ENCODE measurements at places on chromosomes 12 and 14. TPM values are rescaled to one million over a fixed set of nuclear protein-coding genes. Genes with fewer than 3 reads are reported as not detected.

GLI1 gene
- total RNA-seq = not detected

RAB35 gene
- total RNA-seq = 30.9 TPM

ADAMTS20 gene
- not detected for total RNA-seq

TMEM119 gene
- not detected for total RNA-seq

CIROP gene
- total RNA-seq = not detected

DNA sequence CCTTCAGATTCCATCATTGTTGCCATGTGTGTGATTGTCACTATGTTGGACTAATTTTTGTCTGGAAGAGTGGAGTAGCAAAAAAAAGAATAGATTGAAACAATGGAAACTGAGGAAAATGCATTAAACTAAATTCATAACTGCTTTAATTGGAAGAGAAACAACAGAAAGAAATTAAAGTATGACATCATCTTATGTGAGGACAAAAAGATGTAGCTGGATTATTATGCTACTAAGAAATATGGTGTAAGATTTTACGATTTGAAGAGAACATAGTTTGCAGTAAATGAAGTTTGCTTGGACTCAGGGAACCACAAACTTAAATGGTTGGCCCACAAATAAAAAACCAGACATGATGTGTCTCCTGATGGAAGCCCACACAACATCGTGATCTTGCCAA, 76.8 kb downstream of the PRKCH start:
- DNase-seq = no peak

DNA sequence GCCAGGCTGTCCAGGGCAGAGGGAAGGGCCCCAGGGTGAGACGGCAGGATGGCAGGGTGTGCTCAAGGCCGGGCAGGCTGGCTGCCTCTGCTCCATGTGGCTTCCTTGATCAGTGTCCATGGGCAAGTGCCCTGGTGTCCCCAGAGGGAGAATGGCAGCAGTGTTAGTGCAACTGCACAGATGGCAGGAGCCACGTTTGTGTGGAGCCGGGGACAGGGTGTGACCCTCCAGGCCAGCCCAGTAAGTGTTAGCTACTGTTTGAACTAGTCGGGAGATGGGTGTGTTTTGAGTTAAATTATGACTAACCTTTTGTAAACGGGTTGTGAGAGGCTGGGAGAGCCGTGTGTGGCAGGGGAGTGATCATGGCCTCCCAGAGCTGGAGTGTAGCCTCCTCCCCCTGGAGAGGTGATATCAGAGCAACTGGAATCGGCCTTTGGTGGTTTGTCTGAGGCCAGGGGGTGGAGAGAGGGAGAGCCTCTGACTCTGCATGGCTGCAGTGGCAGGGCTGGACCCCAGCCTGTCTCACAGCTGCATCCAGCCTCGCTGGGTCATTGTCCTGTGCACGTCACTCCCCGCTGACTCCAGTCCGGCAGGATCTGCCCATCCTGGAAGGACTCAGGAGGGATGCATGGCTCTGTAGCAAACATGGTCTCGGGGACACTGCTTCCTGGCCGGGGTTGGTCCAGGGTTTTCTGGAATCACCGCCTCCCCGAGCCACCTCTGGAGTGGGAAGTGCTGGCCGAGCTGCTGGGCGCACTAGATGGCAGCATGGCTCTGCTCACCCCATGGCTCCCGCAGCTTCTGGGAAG, 27.8 kb downstream of the AACS start:
- no peak for DNase-seq

GRCh38 chr12:12691549-12691948, 4.4 kb downstream of the GPR19 start:
- no peak for DNase-seq

- peak; percentile 70 for DNase-seq
These were observed 682 bp downstream of the KIAA0586 start for GRCh38 chr14:58428118-58428683.

- DNase-seq = no peak
These were observed 42.3 kb upstream of the CSRP2 start for GRCh38 chr12:76921100-76921471.

- DNase-seq = no peak
These were observed 63.6 kb downstream of the SLC4A8 start for GRCh38 chr12:51488281-51488680.

DNA sequence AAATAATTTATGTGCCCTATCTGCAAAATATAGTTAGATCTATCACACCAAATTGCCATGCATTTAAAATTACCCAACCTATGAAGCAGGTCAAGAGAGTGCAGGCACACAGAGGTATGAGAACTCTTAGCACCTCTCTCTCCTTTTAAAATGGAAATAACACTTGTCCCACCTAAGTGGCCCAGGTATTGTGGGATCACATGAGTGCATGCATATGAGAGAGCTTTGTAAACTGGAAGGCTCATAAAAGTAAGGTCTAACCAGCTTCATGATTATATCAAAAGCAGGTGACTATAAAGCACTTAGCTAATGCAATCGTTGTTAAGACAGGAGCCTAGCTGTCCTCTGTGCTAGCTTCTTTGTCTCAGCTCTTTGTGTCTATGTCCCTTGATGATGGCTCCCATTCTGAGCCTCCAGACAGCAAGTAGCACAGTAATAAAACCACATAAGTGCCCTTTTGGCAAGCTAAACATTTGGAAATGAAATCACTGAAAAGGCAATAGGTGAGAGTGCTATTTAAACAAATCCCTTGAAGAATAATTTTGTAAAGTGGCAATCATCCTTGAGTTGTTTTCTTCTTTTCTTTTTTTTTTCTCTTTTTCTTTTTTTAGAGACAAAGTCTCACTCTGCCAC, 219.0 kb downstream of the NTF3 start:
- no peak for DNase-seq

DNA sequence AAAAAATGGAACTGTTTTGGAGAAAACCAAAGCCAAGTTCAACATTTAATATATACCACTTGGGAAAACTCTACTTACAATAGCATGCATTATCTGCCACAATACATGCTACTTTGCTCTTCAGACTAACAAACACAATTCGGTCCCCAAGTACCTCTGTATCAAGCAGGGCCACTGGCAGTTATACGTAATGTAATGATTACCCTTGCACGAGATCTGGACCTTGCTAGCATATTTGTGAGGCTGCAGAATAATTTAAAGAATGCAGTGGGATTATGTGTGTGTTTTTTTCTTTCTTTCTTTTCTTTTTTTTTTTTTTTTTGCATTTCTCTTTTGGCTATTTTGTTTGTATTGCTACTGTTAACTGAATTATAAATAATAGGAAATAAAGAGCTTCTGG, 22.8 kb upstream of the PYGL start:
- DNase-seq = no peak

DNA sequence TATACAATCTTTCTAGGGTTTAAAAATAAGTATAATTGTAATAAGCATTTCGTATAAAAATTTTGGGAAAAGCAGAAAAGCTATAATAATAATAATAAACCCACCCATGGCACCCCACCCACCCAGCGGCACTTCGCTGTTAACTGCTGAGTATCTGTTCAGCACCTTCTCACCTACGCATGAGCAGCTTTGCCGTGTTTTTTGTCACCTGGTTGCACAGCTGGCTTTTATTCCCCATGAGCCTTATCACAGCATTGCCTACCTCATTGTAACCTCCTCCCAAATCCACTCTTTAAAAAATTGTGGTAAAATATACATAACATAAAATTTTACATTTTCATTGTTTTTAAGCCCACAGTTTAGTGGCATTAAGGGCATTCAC, 34.7 kb downstream of the CYP46A1 start:
- DNase-seq = no peak

- DNase-seq = no peak
These were observed 14.3 kb upstream of the DYNC1H1 start for GRCh38 chr14:101950100-101950499.

DNA sequence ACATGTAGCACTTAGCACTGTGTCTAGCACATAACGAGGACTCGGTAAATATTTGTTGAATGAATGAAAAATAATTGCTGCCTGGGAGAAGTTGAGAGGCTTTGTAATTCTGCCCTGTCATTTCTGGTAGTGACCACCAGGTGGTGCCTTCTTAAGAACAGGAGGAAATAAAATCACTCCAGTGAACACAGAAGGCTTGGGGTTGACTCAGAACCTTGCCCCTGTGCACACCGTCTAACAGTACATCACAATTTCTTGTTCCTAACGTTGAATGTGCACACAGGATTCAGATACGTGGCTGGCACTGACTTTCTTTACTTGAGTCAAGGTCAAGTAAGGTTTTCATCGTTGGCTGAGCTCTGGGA, 91.8 kb downstream of the RGS6 start:
- DNase-seq = peak; percentile 41

GRCh38 chr12:43835264-43835655, 621 bp upstream of the TMEM117 start:
- peak; percentile 1 for DNase-seq

- no peak for DNase-seq
These were observed 401.3 kb downstream of the FUT8 start for GRCh38 chr14:65813760-65814384.

DNA sequence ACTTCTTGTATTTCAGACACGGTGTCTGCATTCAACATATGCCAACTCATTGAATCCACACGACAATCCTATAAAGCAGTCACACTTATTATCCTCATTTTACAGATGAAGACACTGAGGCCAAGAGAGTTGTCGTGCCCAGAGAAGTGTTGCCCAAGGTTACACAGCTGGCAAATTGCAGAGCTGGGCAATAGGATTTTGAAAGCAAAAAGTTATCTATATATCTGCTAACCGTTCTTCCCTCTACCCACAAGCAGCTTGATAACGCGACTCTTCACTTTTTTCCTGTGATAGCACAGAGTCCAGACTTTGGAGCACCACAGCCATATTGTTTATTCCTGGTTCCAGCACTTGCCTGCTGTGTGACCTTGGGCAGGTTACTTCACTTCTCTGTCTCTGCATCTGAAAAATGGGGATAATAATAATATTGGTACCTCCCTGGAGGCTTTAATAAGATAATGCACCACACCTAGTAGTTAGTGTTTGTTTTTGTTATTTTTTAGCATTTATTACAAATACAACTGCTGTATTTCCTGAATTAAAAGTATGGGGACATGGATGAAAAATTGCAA, 82.2 kb downstream of the CHST11 start:
- no peak for DNase-seq

DNA sequence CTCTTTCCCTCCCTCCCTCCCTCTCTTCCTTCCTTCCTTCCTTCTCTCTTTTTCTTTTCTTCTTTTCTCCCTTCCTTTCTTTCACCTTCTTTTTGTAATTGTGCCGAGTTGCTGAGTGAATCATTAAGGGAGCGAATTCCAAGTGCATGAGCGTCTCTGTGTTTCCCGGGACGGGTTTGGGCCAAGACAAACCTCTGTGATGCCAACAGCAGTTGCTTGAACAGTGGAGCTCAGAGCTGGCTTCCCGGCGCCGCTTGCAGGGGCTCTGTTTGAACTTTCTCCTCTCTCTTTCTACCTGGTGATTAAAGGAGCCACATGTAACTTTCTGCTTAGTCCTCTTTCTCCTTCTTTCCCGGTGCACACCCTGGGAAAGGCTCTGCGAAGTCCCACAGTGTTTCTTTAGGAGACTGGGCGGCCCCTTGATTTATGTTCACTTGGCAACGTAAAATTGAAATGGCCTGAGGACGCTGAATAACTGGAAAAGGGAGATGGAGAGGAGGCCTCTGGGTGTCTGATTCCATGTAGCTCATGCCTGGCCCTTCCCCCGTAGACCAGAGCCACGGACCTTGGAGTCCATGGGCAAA, 33.7 kb upstream of the MAP1LC3B2 start:
- DNase-seq = peak; percentile 73

GRCh38 chr12:76030341-76031080, 1.1 kb downstream of the PHLDA1 start:
- peak; percentile 67 for DNase-seq

GRCh38 chr12:39102474-39103209, 197.3 kb upstream of the CPNE8 start:
- no peak for DNase-seq

DNA sequence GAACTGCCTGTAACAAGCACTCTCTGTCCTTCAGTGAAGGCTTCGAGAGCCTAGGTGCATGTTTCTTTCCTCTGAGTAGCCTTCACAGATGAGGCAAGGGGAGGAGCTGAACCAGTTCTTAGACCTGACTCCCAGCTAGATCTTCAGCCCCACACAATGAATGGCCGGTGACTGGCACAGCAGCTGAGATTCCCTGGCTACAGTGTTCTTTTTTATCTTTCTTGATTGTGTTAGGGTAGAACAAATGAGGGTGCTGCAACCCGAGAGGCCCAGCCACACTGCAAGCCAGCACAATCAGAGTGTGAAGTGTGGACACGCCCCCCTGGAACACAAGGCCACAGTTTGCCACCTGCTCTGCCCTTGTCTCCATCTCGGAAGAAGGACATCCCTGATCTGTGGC, 19.1 kb upstream of the COL2A1 start:
- no peak for DNase-seq

GRCh38 chr14:61591862-61592261, 103.5 kb upstream of the HIF1A start:
- no peak for DNase-seq

DNA sequence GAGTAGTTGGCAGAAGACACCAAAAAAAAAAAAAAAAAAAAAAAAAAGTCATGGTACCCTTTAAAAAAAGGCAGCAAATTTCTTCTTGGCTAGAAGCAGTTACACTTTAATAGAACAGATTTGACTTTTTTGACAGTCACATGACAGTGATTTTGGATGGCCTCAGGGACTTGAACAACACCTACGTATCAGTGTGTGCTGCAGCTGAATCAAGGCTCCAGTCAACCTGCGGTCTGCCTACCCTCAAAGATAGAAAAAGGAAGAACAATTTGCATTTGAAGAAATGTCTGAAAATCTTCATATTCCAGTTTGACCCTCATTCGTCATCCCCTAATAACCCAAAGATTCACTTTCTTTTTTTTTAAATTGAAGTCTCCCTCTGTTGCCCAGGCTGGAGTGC, 53.9 kb downstream of the MDM2 start:
- no peak for DNase-seq

DNA sequence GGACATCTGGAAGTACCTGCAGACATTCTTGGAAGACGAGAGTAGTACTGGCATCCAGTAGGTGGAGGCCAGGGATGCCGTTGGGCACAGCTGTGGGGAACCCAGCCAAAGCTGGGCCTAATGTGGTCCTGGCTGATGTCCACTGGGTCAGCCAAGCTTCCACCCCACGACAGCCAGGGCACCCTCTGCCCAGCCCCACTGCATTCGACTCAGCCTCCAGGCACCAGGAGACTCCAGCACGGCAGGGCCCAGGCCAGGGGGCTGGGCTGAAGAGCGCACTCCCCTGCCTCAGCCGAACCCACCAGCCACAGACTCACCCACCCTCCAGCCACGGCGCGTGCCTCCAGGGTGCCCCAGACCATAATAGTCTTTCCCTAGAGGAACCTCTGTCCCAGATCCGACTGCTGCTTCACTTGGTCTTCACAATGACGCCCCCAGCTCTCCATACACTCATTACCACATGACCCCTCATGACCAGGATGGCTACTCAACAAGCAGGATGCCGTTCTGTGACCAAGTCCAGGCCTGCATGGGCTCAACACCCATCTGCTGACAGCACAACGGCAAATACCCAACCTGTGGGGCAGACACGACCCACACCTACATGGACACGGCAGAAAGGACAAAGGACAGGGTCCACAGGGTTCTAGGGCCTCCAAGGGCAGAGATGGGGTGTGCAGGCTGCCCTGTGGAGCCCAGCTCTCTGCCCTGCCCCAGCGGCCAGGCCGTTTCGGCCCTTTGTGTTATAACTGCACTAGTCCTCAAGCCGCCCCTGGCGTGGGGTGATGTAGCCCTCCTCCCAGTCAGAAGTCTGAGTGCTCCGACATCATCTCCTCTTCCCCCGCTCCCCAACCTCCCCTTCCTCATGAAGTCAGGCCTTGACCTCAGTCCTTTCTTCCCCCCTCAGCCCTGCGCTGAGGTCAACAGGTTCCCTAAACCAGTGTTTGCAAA, 22.8 kb downstream of the ITPK1 start:
- DNase-seq = no peak
